Activated T-cell treated with anti-CD3 and anti-CD28 coated beads for 1 hour (primary cell): ENCODE measurements at places on chromosomes 1 and 21.

- no peak for DNase-seq
These were observed 14.7 kb downstream of the C1orf116 start for GRCh38 chr1:207017615-207018559.

GRCh38 chr1:64550510-64550909 lies 80.6 kb downstream of the CACHD1 start:
- DNase-seq = no peak

DNA sequence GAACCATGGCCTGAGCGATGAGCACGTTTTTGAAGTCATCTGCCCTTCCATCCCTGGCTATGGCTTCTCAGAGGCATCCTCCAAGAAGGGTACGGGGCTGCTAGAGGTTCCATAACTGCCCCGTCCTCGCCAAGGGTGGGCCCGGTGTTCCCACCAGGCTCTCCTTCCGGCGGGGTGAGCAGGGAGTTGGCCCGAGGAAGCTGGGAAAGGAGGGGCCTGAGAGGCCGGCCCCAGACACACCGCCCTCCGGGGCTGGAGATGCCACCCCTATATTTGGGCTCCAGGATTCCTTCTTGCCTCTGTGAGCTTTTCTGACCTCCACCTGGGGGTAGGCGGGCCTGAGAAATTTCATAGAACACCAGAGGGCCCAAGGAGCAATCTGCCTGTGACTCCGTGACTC lies 28.9 kb downstream of the EPHX1 start:
- DNase-seq = no peak

GRCh38 chr1:66576645-66577044 lies 42.7 kb downstream of the SGIP1 start:
- DNase-seq = no peak

GRCh38 chr1:65688848-65689247 lies 103.8 kb upstream of the PDE4B start:
- no peak for DNase-seq

DNA sequence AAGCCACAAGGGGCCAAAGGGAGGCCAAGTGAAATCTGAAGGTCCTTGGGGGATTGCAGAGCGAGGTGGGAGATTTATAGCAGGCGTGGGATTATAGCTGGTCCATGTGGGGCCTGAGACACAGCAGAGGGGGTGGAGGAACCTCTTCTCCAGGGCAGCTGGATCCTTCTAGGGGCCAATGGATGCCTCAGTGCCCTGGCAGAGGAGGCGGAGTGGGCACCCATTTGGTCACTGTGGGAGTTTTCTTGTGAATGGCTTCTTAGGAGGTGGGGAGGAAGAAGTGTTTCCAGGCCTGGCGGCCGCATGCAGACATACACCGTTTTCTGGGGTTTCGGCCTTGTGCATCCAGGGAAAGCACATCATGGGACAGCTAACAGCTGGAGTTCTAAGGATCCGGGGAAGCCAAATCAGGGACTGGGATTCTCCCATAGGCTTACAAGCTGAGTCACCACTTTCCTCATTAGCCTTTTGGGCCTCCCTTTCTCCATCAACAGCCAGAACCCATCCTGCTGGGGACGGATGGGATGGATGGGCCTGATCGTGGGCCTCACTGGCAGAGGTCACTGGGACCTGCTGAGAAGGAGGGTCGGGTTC lies 76.5 kb downstream of the RHOU start:
- no peak for DNase-seq

GRCh38 chr1:248618878-248619277 lies 16.0 kb downstream of the OR2T11 start:
- DNase-seq = peak; percentile 38

DNA sequence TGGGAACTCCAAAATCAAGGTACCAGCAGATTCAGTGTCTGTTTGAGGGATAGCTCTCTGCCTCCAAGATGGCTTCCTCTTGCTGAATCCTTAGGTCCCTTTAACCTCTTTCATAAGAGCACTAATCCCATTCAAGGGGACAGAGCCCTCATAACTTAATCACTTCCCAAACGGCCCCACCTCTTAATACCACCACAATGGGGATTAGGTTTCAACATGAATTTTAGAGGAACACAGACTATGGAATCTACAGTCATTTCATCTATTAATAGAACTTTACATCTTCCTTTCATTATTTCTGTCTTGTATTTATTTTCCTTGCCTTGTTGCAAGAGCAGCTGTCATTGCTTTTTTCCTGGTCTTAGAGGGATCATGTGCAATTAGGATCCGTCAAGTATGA lies 30.3 kb downstream of the HOOK1 start:
- DNase-seq = no peak

- DNase-seq = no peak
These were observed 57.9 kb upstream of the S1PR1 start for GRCh38 chr1:101178688-101179491.

DNA sequence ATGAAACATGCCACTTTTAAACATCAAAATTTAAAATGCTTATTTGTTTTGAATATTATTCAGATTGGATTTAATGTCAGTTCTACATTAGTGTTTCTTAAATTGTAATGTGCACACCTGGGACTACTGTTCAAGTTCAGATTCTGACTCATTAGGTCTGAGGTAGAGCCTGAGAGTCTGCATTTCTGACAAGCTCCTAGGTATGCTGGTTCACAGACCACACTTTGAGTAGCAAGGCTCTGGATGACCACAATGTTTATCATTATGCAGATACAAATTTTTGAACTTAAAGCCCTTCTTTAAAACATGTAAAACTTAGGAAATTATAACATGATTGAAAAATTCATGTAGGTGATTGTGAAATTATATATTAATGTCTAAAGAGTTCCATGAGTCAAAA lies 40.2 kb downstream of the TTLL7 start:
- no peak for DNase-seq

DNA sequence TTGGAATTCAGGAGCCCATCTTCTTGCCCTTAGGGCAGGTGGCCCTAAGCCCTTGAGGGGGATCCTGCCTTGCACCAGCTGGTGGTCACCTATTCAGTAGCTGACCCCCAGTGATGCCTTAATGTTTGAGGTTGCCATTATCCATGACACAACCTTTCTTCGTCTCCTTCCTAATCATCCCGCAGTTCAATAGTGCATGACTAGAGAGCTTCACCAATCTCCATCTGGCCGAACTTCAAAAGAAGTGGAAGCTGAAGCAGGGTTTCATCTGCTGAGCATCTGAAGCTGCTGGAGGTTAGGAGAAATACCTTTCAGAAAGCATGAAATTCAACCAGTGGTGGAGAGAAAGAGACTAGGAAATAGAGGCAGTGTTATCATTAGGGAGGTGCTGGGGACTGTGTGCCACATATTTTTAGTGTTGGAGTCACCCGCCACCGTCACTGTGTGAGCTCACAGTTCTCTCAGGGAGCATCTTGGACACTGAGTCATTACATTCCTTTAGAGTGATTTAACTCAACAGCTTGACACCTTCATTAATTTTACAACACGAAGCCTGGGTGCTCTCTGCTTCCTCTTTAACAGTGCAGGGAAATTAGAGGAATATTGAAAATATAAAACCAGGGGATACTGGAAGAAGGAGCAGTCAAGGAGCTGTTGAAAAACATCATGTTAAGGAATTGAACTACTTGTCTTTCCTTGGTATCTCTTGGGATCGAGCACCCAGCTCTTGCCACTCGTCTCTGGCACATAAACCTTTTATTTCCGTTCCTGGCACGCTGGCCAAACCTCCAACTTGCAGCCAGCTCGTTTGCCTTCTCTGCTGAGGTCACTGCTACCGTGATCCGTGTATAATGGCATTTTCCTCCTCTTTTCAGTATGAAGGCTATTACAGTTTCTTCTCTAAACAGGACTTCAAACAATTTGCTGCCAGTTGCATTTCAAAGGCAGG lies 53.6 kb downstream of the PEX14 start:
- DNase-seq = no peak

DNA sequence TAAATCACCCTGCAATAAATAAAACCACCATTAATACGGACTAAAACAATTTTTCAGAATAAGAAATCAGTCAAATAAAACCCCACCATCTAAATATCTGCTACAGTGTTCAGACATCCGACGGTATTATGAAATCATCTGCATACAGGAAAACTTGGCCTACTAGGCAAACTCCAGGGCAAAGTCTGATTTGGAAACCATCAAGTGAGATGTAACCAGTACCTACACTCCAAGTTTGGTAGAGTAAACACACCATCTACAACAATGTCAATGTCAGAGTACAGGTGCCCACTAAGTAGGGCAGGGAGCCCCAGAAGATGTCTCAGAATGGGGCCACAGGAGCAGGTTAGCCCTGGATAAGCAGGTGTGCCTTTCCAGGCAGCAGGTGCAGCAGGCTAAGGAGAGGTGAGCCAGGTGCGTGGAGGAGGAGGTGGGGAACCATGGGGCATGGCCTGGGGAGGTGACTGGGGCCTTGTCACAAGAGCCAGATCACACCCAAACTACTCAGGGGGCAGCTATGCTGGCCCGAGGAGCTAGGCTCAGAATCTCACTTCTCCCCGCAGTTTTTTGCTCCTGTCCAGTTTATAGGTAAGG lies 59.6 kb downstream of the CAPZB start:
- no peak for DNase-seq

DNA sequence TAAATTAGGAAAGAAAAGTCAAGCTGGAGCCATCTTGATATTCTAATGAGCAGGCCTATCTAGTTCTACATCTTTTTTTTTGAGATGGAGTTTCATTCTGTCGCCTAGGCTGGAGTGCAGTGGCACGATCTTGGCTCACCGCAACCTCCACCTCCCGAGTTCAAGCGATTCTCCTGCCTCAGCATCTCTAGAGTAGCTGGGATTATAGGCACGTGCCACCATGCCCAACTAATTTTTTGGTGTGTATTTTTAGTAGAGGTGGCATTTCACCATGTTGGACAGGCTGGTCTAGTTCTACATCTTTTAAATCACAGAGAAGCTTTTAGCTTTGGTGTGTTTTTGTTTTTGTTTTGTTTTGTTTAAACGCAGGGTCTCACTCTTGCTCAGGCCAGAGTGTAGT lies 6.8 kb downstream of the TMEM69 start:
- DNase-seq = no peak

DNA sequence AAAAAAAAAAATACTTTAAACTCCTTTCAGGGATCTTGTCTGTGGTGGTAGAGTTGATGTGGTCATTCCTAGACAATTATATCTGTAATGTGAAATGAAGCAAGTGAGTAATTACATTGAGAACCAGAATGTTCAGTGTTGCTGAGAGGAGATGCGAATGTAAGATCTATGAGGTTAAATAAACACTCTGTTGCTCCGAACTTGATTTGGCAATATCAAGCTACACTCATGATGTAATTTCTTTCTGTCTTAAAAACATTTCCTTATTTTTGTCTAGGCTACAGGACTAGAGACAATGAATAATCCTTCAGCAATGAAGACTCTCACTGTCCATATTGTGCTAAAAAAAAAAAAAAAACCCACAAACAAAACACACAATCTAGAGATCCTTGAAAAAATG lies 63.1 kb upstream of the IGSF5 start:
- DNase-seq = no peak

DNA sequence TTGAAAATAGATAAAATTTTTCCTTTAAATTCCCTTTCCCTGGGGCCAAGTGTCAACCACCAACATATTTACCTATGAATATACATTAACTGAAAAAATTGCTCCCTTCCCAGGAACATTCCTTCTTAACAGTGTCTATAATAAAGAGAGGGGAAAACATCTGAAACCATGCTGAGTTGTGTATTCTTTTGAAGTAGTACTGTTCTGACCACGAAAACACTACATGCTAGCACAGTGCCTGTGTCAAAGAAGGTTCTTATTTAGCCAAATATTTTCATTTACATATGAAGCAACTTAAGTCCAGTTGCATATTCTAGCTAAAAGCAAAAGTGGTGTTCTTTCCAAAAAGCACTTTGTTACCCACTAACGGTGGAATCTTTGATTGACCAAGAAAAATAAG lies 311.2 kb downstream of the VAV3 start:
- no peak for DNase-seq
